ENCODE measurements at places on chromosomes 2 and 18.

GRCh38 chr2:126117886-126118285 lies 538.1 kb upstream of the GYPC start:
- DNase-seq, result no peak

GRCh38 chr2:17793803-17794354 lies 22.4 kb upstream of the MSGN1 start:
- no peak for DNase-seq

GRCh38 chr2:60154142-60154541 lies 399.3 kb downstream of the BCL11A start:
- no peak for DNase-seq

GRCh38 chr2:204135752-204136151 lies 199.2 kb downstream of the ICOS start:
- DNase-seq, result no peak

GRCh38 chr2:65554765-65555591 lies 122.6 kb upstream of the SPRED2 start:
- no peak for DNase-seq

GRCh38 chr18:40347261-40347660 lies 1607.8 kb upstream of the PIK3C3 start:
- DNase-seq, result no peak

- DNase-seq, result no peak
These were observed 19.9 kb upstream of the IL1RL1 start for GRCh38 chr2:102291319-102292075.

GRCh38 chr2:31079665-31080064 lies 58.6 kb downstream of the GALNT14 start:
- DNase-seq, result no peak

GRCh38 chr18:48202350-48203260 lies 206.6 kb downstream of the ZBTB7C start:
- no peak for DNase-seq

GRCh38 chr2:144521686-144522085 lies 1.8 kb upstream of the ZEB2 start:
- no peak for DNase-seq

- no peak for DNase-seq
These were observed 109.7 kb downstream of the CD8B2 start for GRCh38 chr2:106596844-106597243.

DNA sequence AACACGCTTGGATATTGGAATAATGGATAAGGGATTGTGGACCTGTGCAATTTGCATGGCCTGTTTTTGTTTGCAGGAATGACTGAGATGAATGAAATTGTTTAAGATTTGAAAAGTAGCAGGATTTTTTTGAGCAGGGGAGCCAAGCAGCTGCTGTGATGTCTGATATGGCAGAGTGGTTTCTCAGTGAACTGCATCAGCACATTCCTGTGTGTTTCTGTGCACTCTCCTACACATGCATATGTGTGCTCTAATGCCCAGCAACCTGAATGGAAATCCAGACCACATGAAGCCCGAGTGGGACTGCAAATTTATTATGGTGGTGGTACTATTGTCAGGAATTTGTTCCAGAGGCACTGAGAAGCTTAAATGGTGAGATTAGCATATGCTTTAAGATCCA lies 161.7 kb downstream of the PARD3B start:
- no peak for DNase-seq

- no peak for DNase-seq
These were observed 8.8 kb upstream of the NAB1 start for GRCh38 chr2:190640117-190640516.

DNA sequence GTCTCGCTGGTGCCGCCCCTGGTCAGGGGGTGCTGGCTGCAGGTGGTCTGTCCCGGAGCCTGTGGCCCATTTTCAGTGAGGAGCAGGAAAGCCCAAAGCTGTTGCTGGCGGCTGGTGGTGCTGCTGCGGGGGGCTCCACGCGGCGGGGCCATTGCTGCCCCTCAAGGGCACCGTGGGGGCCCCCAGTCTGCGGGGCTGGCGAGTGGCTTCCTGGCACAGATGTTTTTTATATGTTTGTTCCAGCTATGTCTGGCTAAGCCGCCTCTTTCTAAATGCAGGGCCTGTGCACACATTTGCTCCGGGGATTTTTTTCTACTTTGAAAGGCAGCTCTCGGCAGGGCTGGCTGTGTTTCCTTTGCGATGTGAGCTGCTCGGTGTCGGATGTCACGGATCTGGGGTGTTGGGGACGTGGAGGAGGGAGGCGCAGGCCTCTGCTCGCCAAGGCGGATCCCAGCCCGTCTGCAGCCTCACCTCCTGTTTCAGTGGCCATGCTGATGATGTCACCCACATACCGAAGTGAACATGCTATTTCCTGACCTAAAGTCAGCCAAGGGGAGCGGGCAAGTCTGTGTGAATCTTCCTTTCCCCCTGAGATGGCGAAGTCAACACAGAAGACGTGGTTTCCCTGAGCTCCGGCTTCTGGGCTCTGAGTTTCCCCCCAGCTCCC lies 112.0 kb upstream of the CTDP1 start:
- peak; percentile 90 for DNase-seq

DNA sequence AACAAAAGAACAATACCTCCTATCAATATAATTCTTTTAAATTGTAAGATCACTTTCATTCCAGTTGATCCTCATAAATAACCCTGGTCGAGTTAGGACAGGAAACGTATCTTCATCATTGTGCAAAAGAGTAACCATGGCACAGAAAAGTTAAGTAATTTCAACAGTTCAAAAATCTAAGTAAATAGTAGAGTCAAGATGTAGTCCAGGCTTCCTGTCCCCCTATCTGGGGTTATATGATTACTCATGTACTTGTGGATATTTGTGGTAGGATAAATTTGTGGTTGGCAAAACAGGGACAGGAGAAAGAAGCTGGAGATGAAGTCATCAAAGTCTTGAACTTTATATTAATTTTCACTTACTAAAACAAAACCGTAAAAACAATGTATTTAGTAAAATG lies 772.6 kb downstream of the TSN start:
- DNase-seq, result peak; percentile 2

- no peak for DNase-seq
These were observed 709.3 kb downstream of the DCDC2C start for GRCh38 chr2:4412637-4413187.

GRCh38 chr2:14673351-14673875 lies 40.9 kb downstream of the LRATD1 start:
- peak; percentile 51 for DNase-seq

- DNase-seq, result no peak
These were observed 778.5 kb downstream of the ERBB4 start for GRCh38 chr2:211760103-211760502.

GRCh38 chr18:28511413-28511821 lies 334.5 kb upstream of the CDH2 start:
- DNase-seq, result peak; percentile 35

GRCh38 chr2:26483957-26484565 lies 6.1 kb upstream of the OTOF start:
- DNase-seq, result no peak

DNA sequence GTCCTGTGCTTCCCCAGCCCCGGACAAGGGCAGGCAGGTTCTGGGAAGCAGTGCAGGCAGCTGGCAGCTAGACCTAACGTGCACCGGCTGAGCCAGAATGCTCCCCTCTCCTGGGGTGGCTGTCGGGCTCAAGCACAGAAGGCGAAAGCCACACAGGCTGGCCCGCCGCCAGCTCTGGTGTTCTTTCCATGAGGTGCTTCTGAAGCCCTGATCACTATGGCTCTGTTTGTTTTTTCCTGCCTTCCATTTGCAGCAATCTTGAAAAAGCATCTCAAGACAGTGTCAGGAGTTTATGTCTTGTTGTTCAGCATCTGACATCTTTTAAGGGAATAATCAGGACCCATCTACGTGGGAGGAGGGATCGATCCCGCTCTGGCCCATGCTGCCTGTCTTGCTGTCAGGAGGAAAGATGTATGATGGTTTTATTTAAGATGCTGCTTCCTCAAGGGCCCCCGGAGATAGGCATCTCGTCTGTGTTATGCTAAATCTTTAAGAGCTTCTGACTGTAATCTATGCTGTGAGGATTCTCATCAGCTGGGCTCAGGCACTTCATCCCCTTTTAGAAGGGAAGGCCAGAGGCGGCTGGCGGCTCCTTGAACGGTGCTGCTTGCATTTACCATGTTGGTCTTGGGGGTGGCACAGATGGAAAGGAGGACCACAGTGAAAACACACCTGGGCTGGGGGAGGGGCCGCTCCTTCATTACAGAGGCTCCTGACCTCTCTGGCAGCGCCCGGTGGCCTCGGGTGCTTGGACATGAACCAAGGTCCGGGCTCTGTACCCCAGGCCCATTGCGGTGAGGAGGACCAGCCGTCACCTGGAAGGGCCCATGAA lies 118.5 kb upstream of the HDAC4 start:
- no peak for DNase-seq

DNA sequence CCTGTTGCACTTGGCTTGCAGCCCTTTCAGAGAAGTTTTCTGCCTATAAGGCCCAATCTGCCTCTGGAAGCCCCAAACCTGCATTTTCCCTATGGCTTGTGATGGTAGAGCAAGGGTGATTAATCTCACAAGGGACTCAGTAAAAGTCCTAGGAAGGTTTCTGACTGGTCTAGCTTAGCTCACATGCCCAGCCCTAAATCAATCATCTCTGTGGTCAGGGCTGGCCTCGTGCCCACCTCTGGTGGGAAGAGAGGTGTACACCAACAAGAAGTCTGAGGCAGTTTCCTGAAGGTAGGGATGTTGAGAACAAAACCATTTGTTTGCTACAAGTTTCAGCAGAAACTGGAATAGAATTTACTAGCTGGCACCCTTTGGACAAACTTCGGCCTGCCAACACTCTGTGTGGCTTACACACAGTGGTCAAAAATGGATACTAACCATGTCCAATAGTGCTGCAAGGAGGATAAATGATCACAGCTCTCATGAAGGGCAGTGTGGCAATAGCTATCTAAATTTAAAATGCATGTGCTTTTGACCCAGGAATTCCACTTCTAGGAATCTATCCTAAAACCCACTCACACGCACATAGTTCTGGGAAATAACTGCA lies 96.4 kb downstream of the EN1 start:
- DNase-seq, result peak; percentile 48

DNA sequence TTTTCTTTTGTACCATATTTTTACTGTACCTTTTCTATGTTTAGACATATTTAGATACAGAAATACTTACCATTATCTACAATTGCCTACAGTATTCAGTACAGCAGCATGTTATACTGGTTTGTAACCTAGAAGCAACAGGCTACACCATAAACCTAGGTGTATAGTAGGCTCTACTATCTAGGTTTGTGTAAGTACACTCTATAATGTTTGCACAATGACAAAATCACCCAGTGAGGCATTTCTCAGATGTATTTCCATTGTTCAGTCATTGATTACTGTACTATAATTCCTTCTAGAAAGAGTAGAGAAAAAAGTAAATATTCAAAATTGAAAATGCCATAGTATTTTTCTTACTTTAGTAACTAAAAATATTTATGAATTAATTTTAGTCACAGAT lies 490.1 kb upstream of the REG3G start:
- DNase-seq, result no peak

GRCh38 chr2:62972601-62973000 lies 78.0 kb upstream of the OTX1 start:
- DNase-seq, result no peak

DNA sequence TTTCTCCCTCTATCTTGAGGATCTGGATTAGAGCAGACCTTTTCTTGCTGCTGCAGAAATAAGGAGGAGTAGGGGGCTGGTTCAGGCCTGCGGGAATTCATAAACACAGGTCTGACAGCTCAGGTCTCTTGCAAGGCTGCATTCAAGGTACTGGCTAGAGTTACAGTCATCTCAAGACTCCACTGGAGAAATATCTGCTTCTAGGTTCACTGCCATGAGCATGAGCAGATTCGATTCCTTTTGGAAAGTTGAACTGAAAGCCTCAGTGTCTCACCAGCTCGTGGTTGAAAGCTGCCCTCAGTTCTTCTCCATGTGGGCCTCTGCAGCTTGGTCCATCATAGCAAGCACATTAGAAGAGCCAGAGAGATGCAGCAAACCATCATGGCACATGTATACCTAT lies 124.4 kb upstream of the SETBP1 start:
- no peak for DNase-seq

DNA sequence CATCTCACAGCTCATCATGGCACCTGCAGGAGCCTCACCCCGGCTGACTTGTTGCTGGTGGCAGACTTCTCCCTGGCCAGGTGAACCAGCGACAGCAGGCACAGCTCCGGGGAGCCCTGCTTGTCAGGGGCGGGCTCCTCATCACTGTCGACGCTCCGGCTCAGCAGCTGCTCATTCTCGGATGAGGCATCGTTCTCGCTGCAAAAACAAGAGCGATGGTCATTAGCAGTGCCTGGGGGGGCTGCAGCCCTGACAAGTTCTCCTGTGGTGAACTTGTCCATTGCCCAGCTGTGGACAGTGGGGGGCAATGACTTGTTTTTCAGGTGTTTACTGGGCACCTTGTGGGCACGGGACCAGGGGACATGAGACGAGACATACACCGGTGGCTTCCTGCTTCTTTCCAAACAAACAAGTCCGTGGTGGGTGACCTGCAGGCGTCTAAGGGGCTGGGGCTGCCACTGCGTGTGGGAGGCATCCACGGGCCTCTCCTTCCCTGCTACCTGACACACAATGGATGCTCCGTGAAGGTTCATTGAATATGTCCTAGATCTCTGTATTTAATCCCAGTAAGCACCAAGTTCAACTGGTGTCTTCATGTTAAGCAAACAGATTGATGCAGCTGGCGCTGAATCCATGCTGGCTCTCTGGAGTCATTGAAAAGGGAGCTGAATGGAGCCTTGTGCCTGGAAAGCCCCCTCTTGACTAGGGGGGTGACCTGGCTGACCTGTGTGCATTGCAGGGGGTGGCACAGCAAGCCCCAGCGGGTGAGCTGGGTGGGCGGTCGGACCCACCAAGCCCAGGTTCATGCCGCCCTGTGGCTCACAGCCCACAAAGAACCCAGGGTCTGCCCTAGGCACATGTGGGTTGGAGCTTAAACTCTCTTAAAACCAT lies 81.0 kb downstream of the EDAR start:
- no peak for DNase-seq

DNA sequence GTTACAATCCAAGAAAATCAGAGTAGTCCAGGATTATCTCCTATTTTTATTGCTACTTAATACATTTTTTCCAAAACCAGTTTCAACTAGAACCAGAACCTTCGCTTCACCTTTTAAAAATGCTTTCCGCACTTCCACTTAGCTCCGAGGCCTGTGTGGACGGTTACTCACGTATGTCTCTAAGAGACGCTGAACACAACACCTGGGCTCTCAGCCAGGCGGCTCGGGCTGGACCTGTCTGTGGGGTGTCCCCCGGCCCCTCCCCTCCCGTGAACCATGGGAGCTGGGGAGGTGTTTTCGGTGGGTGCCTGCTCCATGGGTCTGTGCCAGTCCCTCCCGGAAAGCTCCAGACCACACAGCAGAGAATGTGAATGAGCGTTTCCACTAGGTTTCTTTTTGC lies 223.8 kb downstream of the GLI2 start:
- peak; percentile 67 for DNase-seq
